ENCODE measurements at places on chromosomes 11 and 22.

DNA sequence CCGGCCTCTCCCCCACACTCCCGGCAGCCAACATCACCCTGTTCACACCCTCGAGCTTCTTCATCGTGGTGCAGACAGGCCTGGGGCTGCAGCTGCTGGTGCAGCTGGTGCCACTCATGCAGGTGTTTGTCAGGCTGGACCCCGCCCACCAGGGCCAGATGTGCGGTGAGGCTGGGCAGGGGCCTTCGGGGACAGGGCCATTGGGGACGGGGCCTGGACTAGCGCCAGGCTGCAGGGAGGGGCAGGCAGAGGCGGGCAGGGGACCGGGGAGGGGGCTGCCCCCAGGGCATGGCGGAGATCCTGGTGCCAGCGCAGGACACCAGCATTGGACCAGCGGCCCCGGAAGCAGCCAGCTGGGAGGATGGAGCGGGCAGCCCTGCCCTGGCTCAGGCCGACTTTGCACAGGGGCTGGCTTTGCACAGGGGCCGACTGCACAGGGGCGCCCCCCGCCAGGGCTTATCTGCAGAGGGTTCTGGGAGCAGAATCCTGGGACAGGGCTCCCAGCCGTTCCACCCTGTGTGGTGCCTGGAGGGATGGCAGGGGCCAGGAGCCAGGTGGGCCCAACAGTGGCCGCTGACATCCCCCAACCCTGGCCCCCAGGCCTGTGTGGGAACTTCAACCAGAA lies 8.6 kb downstream of the MUC5B start:
- no peaks in the 10 kb centered on the region for H3K27me3 ChIP-seq
- H3K27ac ChIP-seq, result no peak overlapping the region
- no peaks in the 10 kb centered on the region for H3K4me1 ChIP-seq
- no peak overlapping the region for H3K4me3 ChIP-seq

DNA sequence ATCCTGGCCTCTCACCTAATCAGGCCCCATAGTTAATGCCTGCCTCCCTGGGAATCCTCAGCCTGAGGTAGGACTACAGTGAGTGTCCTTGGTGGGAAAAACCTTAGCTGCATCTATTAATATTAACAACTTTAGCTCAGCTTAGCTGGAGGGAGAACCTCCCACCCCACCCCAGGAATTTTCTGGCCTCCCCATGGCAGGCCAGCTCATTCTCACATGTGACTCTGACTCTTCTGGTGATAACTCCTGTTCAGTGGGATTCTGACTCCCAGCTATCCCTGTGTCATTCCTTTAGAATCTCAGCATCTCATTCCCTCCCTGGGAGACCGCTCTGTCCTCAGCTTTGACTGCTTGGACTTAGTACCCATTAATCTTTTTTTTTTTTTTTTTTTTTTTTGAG lies 14.5 kb downstream of the ART5 start:
- no peak overlapping the region for H3K4me3 ChIP-seq
- no peaks in the 10 kb centered on the region for H3K4me1 ChIP-seq
- peaks cover 3% of the 10 kb centered on the region for H3K27me3 ChIP-seq
- DNase-seq, result no peak

DNA sequence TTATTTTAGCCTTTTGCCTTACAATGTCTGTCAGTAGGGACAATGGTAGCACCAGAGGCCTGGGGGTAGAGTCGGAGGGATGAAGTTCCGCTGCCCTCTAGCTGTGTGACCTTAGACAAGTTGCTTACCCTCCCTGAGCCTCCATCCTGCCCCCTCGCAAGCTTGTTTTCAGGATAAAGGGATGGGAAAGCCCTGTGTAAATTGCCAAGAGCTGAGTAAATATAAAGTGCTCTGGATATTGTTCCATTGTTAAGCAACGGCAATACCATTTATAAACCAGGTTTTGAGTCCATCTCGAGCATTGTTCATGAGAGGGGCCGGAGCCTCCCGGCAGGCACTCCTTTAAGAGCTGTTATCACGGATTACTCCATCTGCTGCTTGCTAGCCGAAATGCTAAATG lies 72.9 kb downstream of the ZBTB16 start:
- H3K36me3 ChIP-seq, result no peaks in the 10 kb centered on the region
- peaks cover 2% of the 10 kb centered on the region for H3K27me3 ChIP-seq
- H3K27ac ChIP-seq, result no peak overlapping the region
- peaks cover 21% of the 10 kb centered on the region for H3K4me1 ChIP-seq
- H3K4me3 ChIP-seq, result no peak overlapping the region

GRCh38 chr22:18980829-18981228 lies 44.7 kb upstream of the PRODH start:
- no peak overlapping the region for H3K27ac ChIP-seq
- peaks cover 1% of the 10 kb centered on the region for H3K27me3 ChIP-seq
- no peaks in the 10 kb centered on the region for H3K4me1 ChIP-seq

DNA sequence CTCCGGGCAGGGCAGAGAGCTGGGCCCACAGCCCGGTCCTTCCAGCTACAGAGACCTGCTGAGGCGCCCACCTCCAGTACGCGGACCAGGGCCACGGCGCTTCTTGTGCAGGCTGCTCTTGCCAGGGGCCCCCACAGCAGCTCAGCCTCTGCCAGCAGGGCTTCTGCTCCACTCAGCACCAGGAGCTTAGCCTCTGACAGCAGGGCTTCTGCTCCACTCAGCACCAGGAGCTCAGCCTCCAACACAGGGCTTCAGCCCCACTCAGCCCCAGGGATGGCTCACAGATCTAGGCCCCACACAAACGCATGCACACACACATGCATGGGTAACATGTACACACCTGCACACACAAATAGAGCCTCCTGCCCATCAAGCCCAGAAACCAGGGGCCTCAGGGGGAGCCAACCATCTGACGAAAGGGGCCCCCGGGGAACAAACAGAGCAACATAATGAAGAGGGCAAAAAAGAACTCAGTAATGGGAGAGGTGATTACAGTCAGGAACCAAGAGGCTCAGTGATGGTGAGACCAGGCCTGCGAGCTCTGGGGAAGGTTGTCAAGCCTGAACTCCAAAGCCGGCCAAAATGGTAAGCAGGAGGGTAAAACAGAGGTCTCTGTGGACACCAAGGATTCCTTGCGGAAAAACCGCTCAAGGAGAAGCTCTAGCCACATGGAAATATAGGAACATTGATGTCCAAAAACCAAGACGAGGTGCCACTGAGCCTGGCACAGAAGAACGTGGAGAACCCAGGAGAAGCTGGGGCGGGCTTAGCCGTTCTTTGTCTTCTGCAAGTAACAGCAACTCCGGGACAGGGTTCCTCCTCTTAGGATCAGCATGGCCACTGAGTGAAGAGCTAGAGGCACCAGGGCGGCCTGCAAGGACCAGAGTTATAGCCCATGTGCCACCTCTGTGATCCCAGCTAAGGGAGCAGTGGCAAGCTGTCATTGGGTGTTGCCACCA lies 46.5 kb downstream of the GNB1L start:
- no peak overlapping the region for H3K27ac ChIP-seq
- no peak for DNase-seq
- no peaks in the 10 kb centered on the region for H3K36me3 ChIP-seq

DNA sequence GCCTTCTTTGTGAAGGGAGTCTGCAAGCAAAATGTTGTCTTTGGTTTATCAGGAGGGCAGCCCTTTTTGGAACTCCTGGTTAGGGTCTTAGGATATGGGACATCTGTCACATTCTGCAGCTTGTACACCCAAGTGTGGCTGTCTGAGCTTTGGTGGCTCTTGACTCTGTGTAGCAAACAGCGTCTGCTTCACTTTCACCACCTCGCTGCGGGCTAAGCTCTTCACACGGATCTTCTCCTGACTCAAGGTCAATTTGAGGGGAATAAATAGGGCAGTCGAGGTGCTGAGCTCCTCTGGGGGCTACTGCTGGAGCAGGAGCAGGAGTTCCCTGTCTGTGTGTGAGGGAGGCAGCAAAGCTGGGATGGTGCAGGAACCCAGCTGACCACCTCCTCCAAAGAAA lies 10.6 kb downstream of the MICAL2 start:
- peaks cover 89% of the 10 kb centered on the region for H3K4me1 ChIP-seq
- H3K36me3 ChIP-seq, result peaks cover 44% of the 10 kb centered on the region
- H3K27ac ChIP-seq, result peak overlapping the region; percentile 61
- no peak for DNase-seq
- no peaks in the 10 kb centered on the region for H3K27me3 ChIP-seq
- H3K4me3 ChIP-seq, result peak overlapping the region; percentile 35

- no peak for DNase-seq
- H3K4me1 ChIP-seq, result peaks cover 18% of the 10 kb centered on the region
- H3K27ac ChIP-seq, result no peak overlapping the region
- no peaks in the 10 kb centered on the region for H3K36me3 ChIP-seq
- peaks cover 6% of the 10 kb centered on the region for H3K27me3 ChIP-seq
These were observed 41.8 kb upstream of the PRR5 start for GRCh38 chr22:44660051-44660830.

GRCh38 chr11:57349491-57350274 lies 11.5 kb downstream of the P2RX3 start:
- no peaks in the 10 kb centered on the region for H3K36me3 ChIP-seq
- H3K27ac ChIP-seq, result no peak overlapping the region
- DNase-seq, result peak; percentile 37
- peaks cover 14% of the 10 kb centered on the region for H3K27me3 ChIP-seq
- peaks cover 13% of the 10 kb centered on the region for H3K4me1 ChIP-seq

- peak overlapping the region; percentile 94 for H3K27ac ChIP-seq
- H3K4me3 ChIP-seq, result peak overlapping the region; percentile 93
- H3K4me1 ChIP-seq, result peaks cover 44% of the 10 kb centered on the region
- no peaks in the 10 kb centered on the region for H3K27me3 ChIP-seq
These were observed 750 bp downstream of the XRCC6 start for GRCh38 chr22:41621911-41622179.

- H3K36me3 ChIP-seq, result peaks cover 9% of the 10 kb centered on the region
- H3K27ac ChIP-seq, result no peak overlapping the region
- no peak overlapping the region for H3K4me3 ChIP-seq
- peaks cover 14% of the 10 kb centered on the region for H3K4me1 ChIP-seq
- H3K27me3 ChIP-seq, result peaks cover 1% of the 10 kb centered on the region
These were observed 33.4 kb downstream of the PLA2G6 start for GRCh38 chr22:38148245-38148644.

DNA sequence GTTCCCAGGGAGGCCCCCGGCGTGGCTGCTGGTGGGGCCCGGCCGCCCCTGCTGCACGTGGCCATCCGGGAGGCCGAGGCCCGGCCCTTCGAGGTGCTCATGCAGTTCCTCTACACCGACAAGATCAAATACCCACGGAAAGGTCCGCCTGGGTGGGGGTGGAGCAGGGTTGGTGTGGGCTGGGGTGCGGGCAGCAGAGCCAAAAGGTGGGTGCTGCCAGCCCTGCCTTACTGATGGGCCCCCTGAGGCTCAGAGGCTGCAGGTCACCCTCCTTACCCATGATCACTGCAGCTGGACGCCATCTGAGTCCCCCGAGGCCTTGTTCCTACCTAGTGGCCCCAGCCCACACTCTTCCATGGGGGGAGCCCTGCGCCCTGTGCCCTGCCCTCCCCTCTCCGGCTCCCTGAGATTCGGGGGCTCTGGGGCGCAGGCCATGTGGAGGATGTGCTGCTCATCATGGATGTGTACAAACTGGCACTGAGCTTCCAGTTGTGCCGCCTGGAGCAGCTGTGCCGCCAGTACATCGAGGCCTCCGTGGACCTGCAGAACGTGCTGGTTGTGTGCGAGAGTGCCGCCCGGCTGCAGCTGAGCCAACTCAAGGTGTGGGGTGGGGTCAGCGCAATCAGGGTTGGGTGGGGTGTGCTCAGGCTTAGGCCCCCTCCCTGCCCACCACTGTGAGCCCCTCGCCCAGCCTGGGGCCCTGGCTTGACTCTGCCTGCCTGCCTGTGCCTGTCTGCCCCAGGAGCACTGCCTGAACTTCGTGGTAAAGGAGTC lies 7.6 kb downstream of the THAP7 start:
- H3K27ac ChIP-seq, result no peak overlapping the region
- DNase-seq, result no peak
- no peaks in the 10 kb centered on the region for H3K4me1 ChIP-seq
- H3K36me3 ChIP-seq, result peaks cover 15% of the 10 kb centered on the region

DNA sequence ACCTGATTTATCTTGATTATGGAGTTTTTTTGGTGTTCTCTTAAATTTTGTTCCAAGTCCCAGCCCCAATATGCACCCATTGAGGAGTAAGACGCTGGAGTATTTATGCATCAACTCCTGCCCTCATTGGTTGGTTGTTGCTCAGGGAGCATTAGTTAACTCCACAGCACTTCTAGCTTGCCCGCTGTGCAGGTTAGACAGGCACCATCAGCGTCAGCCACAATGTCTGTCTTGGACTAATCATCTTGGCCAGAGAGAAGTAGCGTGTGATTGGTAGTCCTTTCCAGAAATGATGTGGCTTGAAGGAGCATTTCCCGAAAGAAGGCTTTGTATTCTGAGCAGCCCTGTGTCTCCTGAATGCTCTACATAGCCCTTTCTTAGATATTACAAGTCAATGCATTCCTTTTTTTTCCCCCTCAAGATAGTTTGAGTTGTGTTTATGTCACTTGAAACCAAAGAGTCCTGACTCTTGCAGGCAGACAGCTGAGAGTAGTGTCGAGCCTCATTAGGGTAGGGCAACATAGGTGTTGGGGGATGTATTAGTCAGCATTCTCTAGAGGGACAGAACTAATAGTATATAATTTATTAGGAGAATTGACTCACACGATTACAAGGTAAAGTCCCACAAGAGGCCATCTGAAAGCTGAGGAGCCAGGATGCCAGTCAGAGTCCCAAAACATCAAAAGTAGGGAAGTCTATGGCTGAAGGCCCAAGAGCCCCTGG lies 94.6 kb upstream of the RCN1 start:
- H3K4me1 ChIP-seq, result peaks cover 15% of the 10 kb centered on the region
- DNase-seq, result no peak
- peaks cover 4% of the 10 kb centered on the region for H3K27me3 ChIP-seq
- H3K36me3 ChIP-seq, result peaks cover 2% of the 10 kb centered on the region
- H3K4me3 ChIP-seq, result no peak overlapping the region

- H3K4me1 ChIP-seq, result no peaks in the 10 kb centered on the region
- H3K4me3 ChIP-seq, result no peak overlapping the region
- no peak overlapping the region for H3K27ac ChIP-seq
- H3K27me3 ChIP-seq, result no peaks in the 10 kb centered on the region
- no peaks in the 10 kb centered on the region for H3K36me3 ChIP-seq
These were observed 26.3 kb upstream of the RFPL3 start for GRCh38 chr22:32331236-32331917.

- H3K27ac ChIP-seq, result no peak overlapping the region
- DNase-seq, result no peak
- H3K4me3 ChIP-seq, result no peak overlapping the region
- H3K4me1 ChIP-seq, result no peaks in the 10 kb centered on the region
These were observed 185.4 kb downstream of the IGLL1 start for GRCh38 chr22:23394525-23395326.

GRCh38 chr22:49971232-49972162 lies 10.9 kb downstream of the PIM3 start:
- peaks cover 2% of the 10 kb centered on the region for H3K36me3 ChIP-seq
- peaks cover 35% of the 10 kb centered on the region for H3K4me1 ChIP-seq
- H3K27ac ChIP-seq, result peak overlapping the region; percentile 92
- DNase-seq, result no peak
- peak overlapping the region; percentile 81 for H3K4me3 ChIP-seq

GRCh38 chr11:64729851-64730382 lies 6.9 kb upstream of the NRXN2 start:
- DNase-seq, result no peak
- no peaks in the 10 kb centered on the region for H3K27me3 ChIP-seq
- H3K4me1 ChIP-seq, result peaks cover 4% of the 10 kb centered on the region
- peaks cover 27% of the 10 kb centered on the region for H3K36me3 ChIP-seq

Measured in activated T-helper 1 cell treated with anti-CD3 and anti-CD28 coated beads, Interleukin-12 subunit alpha, Interleukin-12 subunit beta, Interleukin-2, Interleukin-4 antibody, amounts not matched to agents 30 ng/mL and 10 ng/mL and 1 ng/mL, durations not matched to agents 14 hours and 24 hours and 36 hours (primary cell).